Kidney epithelial cell (primary cell): ENCODE measurements at places on chromosomes 5 and 9. TPM values are rescaled to one million over a fixed set of nuclear protein-coding genes. Genes with fewer than 3 reads are reported as not detected.

- no peak for DNase-seq
Measured at GRCh38 chr5:113142186-113142585, 165.6 kb downstream of the DCP2 start.

PCDHGA6 gene
- total RNA-seq = 1.7 and 3.1 TPM in 2 replicates

GABRA1 gene
- total RNA-seq = not detected in 2 replicates

DNA sequence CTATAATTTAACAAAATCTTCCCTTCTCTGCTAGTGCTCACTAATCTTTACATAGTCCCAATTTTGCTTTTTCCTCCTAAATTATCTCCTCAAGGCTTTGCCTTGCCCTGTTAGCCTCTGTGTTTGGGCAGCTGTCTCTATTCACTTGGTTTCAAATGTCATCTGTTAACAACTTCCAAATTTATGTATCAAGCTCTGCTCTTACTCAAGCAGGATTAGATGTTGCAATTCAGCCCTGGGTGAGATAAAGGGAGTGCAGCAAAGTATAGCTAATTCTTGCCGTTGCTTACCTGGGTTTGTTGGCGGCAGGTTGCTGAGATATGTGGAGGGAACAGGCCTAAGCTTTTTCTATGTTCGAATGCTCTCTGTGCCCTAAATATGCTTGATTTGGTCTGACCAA, 483.8 kb downstream of the DMAC1 start:
- DNase-seq = no peak

DNA sequence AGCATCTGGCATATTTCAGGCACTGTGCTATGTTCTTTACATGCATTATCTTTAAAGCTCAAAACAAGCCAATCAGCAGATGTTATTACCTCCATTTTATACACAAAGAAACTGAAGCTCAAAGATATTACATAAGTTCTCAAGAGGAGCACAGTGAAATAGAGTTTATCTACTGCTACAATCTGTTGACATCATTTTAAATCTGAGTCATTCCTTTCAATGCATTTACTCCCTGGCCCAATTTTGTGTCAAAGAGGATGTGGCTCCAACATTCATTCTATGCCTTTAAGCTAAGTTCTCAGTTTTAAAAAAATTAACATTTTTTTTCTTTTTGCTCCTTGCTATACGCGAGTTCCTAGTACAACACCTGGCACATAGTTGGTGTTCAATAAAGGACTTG, 486.3 kb upstream of the ZNF462 start:
- DNase-seq = no peak
